ENCODE measurements at places on chromosomes 5 and 9.

- DNase-seq: no peak
These were observed 156.1 kb downstream of the LURAP1L start for GRCh38 chr9:12930906-12931305.

DNA sequence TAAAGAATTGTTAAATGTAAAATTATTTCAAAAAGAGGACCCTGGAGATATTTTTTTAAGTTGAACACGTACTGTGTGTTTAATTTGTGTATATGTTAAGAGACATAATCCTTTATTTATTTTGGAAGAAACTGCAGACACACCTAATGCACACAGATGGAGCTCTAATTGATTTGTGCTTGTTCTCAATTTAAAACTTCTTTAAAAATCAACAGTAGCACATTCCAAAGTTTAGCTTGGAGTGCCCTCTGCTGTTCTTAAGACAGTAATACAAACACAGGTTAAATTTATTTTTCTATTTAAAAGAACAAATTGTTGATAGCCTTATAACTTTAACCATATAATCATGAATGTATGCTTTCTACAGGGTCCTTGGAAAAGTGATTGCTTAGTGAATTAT lies 277.6 kb upstream of the ADAMTS16 start:
- no peak for DNase-seq

DNA sequence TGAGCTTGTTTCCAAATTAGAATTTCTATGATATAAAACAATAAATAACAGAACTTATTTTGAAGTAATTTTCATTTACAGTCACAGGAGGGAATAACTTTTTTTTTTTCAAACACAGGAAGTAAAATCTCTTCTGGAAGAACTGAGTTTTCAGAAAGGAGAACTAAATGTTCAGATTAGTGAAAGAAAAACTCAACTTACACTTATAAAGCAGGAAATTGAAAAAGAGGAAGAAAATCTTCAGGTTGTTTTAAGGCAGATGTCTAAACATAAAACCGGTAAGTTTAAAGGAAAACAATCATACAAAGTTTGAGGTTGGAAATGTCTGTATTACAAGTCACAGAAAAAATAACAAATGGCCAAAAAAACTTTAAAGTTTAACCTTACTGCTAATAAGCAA lies 41.6 kb downstream of the RAB14 start:
- no peak for DNase-seq

GRCh38 chr9:69070201-69070600 lies 34.6 kb downstream of the FXN start:
- DNase-seq: no peak

GRCh38 chr9:134784577-134785305 lies 95.9 kb upstream of the FCN2 start:
- DNase-seq: no peak

DNA sequence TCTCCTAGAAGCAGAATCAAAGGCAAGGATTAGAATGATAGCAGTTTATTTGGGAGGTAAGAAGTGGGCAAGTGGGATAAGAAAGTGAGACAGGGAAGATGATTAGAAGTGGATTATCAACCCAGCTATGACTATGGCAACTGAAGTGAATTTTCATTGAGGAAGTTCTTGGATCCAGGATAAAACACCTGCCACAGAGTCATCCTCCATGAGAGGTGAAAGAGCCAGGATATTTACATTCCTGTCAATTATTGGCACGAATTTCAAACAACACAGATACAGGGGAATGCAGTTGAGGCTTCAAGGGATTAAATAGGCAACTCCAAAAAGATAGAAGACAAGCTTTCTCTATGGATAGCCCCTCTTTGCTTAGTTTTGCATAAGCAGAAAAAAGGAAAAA lies 31.8 kb upstream of the ZNF366 start:
- DNase-seq: no peak

GRCh38 chr5:151034422-151035379 lies 14.3 kb downstream of the GPX3 start:
- no peak for DNase-seq

GRCh38 chr5:3126639-3127038 lies 375.2 kb upstream of the IRX2 start:
- no peak for DNase-seq

DNA sequence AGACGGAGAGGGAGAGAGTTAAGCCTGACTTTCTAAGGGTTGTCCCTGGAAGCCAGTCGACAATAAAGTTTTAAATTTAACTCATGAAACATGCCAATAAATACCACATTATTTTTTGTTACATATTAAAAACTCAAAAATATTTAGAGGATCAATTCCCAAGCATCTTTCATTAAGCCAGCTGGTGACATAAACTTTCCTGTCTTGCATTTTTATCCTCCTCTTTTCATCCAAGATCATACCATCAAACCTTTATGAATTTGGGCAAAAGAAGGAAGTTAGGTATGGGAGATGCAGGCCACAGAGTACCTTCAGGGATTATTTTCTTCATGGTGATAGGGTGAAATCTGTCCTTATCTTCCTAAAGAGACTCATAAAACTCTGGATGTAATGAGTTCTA lies 178.3 kb upstream of the FBXL17 start:
- no peak for DNase-seq

DNA sequence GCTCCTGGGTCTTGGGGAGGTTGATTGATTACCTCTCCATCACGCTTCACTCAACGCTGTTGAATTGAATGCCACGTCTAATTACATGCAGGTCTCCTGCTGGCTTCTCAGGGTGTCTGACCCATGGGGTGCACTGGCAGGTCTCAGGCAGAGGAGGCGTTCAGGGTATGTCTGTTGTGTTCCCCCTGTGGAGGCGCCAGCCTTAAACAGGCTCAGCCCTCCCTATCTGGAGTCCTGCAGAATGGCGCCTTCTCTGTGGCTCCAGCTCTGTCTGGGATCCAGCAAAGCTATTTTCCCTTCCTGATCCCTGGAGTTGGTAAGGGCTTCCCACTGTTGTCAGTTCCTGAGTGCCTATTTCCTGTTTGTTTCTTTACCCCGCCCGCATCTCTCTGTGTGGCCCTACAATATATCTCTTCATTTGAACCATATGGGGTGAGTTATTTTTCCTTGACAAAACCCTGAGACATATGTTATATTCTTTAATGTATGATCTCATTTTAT lies 150.0 kb downstream of the NTRK2 start:
- no peak for DNase-seq

DNA sequence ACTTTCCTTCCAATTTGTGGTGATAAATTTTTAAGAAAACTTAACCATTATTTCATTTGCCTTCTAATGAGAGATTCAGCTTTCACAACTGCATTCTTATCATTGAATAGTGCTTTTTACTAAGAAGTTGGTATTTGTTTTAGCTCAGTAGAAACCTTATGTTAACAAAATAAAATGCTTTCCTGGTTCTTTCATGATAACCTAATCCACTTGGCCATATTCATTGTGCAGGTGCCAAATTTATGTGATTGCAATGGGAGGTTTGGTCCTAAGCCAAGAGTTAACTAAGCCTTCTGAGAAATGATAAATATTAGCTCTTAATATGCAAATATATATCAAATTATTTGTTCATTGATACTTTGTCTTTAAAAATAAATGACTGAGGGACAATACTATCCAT lies 141.1 kb upstream of the TLE4 start:
- no peak for DNase-seq

DNA sequence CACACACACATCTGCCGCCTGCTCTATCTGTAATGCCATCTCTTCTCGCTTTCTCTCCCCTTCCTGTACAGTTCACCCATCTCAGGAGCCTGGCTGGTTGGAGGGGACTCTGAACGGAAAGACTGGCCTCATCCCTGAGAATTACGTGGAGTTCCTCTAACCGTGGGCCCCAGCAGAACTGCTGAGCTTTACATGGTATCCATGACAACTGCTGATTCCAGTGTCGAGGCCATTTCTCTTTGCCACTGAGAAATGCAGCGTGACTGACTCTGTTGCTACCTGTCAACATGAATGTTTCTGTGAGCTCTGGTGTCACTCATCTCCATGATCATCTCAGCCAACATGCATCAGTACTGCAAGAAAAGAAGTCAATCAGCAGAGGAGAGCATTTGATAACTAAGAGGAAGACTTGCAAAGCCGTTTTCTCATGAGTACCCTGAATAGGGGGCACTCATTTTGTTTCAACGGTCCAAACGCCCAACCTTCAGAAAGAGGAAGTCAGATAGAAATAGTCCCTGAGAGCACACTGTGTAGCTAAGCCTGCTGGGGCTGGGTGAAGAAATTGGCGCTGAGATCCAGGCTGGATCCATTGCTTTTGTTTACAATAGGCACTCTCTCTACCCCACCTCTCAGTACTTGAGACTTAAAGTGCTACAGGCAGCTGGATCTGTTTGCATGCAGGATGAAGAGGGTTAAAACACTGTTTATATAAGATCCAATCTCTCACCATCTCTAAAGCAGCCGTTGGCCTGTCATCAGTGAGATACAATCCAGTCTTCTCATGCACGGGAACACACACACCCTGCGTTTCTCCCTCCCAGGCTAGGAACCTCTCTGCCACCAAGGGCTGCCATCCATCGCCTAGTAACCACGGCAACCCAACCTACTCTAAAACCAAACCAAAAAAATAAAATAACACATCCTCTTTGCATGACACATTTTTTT lies 180.9 kb downstream of the NR3C1 start:
- no peak for DNase-seq

DNA sequence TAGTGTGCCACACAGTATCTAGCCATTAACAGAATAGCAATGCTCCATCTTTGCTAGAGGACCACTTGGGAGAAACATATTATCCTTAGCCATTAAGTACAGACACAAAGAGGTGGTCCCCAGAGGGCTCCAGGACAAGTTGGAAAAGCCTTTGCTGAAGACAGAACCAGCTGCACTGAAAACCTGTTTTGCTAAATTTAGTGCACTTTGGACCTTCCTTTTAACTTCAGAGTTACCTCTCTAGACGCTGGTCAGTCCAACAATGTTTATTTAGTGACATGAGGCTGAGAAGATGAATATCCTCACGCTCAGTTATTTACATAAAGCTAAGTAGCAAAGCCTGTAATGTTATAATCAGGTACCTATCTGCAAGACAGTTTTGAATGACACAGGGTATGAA lies 265.0 kb upstream of the ZNF608 start:
- DNase-seq: no peak

DNA sequence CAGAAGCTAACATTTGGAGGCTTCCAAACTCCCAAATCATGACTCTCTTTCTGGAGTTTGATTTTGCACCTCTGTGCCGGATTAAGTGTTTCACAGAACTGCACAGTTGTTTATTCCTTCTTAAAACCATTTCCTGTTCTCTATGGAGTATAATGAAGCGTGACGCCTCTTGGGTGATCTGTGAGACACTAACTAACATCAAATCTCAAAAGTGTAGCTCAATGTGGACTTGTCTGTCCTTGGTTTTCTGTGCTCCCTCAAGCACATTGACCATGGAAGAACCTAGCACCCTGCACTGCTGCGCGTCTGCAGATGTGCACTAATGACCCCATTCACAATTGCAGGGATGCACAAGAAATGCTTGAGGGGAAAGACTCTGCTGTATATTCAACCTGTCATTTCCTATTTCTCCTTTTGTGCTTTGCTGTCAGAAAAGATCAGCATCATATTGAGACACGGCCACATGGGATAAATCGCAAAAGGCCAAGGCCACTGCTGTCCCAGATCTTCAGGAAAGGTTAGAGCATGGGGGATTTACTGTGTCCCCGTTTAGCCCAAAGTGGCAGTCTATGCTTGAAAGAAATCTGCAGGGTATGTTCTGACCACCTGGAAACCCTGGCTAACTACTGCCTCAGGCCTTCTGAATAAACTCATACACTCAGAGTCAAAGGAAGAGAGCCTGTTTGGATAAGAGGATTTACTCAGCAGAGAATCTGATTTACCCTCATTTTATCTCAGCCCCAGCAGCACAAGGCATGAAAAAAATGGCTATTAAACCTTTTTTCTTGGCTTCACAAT lies 109.6 kb downstream of the BAAT start:
- no peak for DNase-seq

GRCh38 chr9:28317745-28318144 lies 744.5 kb upstream of the C9orf72 start:
- no peak for DNase-seq

DNA sequence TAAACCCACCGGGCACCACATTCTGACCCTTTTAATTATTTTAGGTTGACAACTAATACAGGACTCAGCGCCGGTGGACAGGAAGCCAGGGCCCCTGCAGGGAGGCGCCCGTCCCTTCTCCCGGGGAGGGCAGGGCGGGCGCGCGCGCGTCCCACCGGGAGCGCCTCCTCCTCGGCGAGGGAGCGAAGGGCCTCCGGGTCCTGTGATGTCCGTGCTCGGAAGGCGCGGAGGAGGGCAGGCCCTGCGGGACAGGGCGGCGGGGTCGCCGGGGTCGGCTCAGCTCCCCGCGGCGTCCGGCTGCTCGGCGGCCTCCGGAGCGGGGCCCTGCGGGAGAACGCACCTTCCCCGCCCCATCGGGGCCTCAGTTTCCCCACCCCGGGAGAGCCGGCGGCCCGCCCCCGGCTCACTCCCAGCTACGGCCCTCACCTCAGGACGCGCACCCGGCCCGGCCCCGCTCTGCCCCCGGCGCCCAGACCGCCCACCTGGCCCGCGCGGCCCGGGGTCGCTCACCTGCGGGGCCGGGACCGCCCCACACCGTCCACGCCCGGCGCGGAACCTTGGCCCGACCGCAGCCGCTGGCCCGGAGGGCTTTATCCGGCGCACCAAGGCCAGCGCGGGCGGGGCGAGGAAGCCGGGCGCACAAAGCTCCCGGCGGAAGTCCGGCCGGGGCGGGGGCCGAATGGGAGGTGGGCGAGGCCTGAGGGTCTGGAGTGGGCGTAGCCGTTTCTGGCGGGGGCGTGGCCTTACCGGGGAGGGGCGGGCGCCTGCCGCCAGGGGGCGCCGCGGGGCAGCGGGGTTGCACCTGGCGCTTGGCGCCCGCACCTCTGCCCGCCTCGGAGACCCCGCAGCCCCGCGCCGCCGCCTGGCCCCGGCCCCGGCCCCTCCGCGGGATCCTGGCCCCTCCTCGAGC lies at the start of the genes EXD3 and NOXA1:
Gene EXD3 (minus strand): TSS at position 559 of the 910 bp plus-strand sequence. CDS start 27,805 bp downstream, outside the sequence.
Gene NOXA1 (plus strand): TSS at position 790 of the 910 bp plus-strand sequence. CDS start 137 bp downstream, outside the sequence.
- peak; percentile 90 for DNase-seq

DNA sequence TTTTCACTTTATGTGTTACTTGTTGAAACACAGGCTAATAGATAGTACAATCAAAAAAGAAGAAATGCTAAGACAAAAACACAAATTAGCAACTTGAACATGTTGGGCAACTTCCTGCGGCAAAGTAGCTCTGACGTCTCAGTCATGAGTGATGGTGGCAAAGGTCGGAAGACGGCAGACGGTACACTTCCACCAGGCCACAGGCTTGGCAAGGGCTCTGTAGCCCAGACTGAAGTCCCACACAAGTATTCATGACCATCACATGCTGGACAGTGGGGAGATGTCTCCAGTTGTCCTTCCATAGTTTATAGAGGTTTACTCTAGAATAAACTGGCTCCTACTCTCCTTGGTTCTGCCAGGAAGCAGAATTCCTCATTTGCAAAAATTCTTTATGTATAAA lies 831.3 kb downstream of the MTRR start:
- DNase-seq: no peak

Measured in stimulated activated CD8-positive, alpha-beta memory T cell treated with anti-CD3 and anti-CD28 coated beads, Interleukin-7, amount 100 ng/mL, for 1 hour (primary cell).